CD4-positive, alpha-beta T cell (primary cell): ENCODE measurements at places on chromosomes 11 and 22.

- no peak for DNase-seq
Observed at GRCh38 chr11:1297011-1297575, 12.3 kb downstream of the TOLLIP start.

GRCh38 chr22:29617922-29618629 lies 14.6 kb downstream of the NF2 start:
- no peak for DNase-seq

DNA sequence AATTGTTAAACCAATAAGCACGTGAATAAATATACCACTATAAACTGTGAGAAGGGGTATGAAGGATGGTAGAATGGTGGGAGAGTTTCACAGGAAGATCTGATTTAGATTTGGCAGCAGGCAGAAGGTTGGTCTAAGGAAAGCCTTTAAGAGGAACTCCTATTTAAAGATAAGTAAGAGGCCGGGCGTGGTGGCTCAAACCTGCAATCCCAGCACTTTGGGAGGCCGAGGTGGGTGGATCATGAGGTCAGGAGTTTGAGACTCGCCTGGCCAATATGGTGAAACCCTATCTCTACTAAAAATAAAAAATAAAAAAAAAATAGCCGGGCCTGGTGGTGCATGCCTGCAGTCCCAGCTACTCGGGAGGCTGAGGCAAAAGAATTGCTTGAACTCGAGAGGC lies 45.8 kb upstream of the CXCR5 start:
- DNase-seq: no peak

DNA sequence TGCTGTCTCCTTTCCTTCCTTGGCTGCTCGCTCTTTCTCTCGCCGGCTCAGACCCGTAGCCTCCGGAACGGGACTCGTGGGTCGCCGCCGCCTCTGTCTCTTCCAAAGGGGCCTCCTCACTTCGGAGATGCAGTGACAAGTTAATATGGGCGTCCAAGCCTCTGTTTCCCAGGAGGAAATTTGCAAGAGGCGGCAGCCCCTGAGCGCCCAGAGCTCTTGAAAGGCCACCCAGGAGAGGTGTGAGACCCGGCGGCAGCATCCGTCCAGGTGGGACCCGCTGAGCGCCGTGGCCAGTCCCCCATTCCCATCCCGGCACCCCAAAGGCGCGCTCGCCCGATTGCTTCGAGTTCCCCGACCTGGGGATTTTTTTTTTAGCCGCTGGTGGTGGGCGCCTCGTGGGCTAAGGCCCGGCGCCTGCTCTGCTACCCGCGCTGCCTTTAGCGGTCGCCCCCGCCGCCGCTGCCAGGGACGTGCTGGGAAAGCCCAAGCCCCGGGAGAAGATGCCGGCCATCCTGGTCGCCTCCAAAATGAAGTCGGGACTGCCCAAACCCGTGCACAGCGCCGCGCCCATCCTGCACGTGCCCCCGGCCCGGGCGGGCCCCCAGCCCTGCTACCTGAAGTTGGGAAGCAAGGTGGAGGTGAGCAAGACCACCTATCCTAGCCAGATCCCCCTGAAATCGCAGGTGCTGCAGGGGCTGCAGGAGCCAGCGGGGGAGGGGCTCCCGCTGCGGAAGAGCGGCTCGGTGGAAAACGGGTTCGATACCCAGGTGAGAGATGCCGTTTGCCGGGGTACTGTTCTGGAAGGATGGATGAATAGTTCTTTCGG lies 772 bp downstream of the NAV2 start:
- DNase-seq: peak; percentile 15

DNA sequence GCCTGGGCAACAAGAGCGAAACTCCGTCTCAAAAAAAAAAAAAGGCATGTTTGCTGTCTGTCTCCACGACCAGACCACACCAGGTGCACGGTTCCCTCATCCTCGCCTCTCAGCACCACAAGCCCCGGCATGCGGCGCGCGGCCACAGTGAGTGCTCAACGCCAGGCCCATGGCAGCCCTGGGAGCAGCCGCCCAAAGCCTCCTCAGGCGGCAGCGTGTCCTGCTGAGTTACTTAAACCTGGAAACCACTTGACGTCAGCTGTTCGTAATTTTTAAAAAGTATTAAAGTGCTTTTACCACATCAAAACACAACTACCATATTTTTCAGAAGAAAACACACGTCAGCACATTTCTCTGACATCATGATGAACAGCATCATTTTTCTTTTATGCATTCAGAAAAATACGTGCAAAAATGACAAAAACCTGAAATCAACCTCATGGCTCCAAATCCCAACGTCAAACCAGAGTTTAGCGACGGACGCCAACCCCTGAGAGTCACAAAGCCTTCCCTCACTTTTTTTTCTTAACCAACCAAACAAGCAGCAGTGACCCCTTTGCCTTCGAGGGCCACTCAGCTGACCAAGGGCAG lies 2.1 kb downstream of the DEAF1 start:
- DNase-seq: no peak

DNA sequence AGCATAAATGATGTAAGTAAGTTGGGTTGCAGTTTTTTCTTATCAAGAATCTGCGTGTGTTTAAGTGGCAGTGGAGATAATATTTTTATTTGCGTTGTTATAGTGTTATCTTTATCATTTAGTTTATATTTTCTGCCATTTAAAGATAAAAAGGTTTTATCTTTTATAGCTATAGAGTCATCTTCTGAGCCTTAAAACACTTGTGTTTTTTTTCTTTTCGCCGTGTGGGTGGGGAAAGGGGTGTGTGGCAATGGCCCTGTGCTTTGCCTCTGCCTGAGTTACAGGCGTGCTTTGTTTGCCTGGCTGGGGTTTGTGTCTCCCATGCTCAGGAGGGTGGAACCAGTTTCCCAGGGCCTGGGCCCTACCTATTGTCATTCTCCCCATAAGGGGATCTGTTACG lies 16.2 kb downstream of the ARHGEF12 start:
- DNase-seq: no peak

- DNase-seq: no peak
Observed at GRCh38 chr22:31276426-31277167, 15.7 kb downstream of the PIK3IP1 start.

GRCh38 chr22:19062139-19062942 lies 59.9 kb downstream of the DGCR2 start:
- no peak for DNase-seq

DNA sequence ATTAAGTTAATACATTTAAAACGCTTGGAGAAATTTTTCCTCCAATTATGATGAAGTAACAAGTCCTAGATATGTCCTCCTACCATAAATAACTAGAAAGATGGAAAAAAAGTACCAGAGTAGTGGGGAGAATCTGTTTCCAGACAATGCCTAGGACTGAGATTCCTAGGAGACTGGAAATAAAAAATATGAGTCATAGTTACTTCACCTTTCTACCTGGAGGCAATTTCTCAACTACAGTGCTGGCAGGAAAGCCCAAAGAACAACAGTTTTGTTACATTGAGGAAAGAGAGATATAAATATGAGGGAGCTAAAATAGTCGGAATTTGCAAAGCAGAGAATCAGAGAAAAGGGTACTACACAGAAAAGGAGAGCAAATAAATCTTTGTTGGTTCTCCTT lies 202.1 kb upstream of the ARHGAP42 start:
- no peak for DNase-seq

GRCh38 chr11:34448223-34448994 lies 9.7 kb downstream of the CAT start:
- no peak for DNase-seq

DNA sequence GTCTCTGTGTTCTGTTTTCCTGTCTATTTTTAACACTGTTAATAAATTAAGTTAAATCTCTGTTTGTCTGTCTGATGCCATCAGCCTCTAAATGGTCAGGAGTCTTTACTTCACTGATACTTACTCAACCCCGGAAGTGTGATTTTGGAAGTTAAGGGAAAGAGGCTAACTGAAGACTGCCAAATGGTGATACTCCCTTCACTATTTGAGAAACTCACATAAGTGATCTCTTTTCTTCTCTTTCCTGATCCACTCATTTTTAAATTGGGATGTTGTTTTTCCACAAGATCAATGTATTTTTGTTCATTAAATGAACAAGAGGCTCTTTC lies 389 bp upstream of the CASP12 start:
- DNase-seq: no peak

DNA sequence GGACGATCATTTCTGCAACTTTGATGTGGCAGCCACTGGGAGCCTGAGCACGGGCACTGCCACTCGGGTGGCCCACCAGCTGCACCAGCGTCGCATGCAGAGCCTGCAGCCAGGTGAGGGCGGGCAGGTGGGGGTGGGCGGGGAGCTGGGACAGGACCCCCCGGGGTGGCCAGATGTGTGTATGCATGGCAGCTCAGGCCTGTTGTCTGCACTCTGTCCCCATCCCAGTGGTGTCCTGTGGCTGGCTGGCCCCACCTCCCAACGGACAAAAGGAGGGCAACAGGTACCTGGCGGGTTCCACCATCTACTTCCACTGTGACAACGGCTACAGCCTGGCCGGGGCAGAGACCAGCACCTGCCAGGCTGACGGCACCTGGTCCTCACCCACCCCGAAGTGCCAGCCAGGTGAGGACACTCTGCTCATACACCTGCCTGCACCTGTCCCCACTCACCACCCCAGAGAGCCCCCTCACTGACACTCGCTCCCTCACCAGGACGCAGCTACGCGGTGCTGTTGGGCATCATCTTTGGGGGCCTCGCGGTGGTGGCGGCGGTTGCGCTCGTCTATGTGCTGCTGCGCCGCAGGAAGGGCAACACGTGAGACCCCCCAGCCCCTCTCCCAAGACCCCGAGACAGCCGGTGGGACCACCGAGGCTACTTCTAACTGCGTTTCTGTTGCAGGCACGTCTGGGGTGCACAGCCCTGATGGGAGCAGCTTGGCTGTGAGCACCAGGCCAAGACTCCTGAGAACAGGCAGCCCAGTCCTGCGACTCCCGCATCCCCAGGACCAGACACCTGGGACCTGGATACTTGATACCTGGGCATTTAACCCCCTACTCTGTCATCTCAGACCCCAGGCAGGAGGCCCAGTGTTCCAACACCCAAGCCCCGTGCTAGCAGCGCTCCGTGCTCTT lies 6.7 kb downstream of the SUSD2 start:
- DNase-seq: no peak

DNA sequence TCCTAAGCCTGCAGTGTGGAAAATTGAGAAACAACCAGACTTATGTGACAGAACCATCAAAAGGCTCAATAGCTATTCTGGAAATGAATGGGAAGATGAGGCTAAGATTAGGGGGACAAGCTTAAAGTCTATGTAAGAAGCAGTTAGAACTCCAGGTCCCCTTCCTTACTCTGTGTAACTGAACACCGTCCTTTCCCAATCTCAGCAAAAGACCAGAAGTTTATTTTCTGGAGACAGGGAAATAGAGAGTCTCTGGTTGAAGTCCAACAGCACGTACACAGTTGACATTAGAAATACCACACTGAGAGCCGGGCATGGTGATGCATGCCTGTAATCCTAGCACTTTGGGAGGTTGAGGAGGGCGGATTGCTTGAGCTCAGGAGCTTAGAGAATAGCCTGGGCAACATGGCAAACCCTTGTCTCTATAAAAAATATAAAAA lies 93.9 kb downstream of the CD44 start:
- no peak for DNase-seq

- no peak for DNase-seq
Observed at GRCh38 chr22:33717694-33718396, 202.4 kb downstream of the LARGE1 start.

DNA sequence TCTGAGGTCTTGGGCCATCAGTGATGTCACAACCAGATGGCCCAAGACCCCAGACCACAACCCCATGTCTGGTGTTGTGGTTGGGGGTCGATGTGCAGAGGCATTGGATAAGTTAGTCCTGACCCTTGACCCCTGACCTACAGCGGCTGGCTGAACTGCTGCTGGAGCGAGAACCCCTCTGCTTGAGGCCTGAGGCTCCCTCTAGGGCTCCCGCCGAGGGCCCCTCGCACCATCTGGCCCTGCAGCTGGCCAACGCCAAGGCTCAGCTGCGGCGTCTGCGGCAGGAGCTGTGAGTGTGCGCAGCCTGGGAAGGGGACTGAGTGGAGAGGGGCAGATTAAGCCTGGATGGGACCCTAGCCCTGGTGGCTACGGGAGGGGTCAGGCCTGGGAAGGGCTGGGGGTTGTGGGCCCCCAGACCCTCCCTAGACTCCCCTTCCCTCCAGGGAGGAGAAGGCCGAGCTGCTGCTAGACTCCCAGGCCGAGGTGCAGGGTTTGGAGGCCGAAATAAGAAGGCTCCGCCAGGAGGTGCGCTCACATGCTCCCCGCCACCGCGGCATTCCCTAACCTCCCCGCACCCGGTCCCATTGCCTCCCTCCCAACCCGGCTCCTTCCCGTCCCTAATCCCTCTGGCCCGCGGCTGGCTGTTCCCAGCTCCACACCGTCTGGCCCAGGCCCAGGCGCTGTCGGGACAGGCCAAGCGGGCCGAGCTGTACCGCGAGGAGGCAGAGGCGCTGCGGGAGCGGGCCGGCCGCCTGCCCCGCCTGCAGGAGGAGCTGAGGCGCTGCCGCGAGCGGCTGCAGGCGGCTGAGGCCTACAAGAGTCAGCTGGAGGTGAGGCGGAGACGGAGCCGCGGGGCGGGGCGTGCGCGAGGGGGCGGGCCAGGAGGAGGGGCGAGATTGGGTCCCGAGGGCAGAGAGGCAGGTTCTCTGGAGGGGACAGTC lies 2.1 kb downstream of the CCDC88B start:
- peak; percentile 90 for DNase-seq
